WTC11 (cell line): ENCODE measurements at places on chromosomes 4 and X.

DNA sequence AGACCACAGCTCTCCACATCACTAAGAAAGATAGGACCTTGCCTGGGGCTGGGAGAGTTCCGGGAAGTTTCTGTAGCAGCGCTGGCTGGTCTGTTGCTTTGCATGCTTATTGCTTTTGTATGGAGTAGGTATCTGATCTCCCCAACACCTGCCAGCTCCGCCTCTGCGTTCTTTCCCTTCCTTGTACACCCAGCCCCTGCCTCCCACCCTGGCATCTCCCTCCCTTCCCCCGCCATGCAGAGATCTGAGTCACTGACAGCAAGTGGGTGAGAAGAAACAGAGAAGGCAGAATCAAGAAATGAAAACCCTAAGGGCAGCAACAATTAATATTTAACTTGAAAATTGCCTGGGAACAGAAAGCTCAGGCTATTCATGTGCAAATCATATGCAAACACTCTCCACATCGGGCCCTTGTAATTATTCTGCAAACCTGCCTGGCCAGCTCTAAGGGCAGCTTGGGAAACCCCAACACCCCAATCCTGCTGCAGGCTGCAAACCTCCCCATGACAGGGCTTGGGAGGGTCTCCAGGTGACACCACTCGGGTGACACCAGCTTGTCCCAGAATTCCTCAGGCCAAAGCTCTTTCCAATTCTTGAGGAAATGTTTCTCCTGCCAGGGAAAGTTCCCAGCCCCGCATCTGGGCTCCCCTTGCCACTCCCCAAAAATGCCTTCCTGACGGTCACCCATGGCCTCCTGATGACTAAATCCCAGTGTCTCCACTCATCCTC is 257.2 kb downstream of the FBXW7 start:
- H3K4me3 ChIP-seq: peak overlapping the region; percentile 10; the same call in 1 of the 2 replicates
- H3K36me3 ChIP-seq: no peaks in the 10 kb centered on the region
- H3K27me3 ChIP-seq: no peaks in the 10 kb centered on the region
- peaks cover 42% of the 10 kb centered on the region for H3K4me1 ChIP-seq
- peak; percentile 51 for DNase-seq

DNA sequence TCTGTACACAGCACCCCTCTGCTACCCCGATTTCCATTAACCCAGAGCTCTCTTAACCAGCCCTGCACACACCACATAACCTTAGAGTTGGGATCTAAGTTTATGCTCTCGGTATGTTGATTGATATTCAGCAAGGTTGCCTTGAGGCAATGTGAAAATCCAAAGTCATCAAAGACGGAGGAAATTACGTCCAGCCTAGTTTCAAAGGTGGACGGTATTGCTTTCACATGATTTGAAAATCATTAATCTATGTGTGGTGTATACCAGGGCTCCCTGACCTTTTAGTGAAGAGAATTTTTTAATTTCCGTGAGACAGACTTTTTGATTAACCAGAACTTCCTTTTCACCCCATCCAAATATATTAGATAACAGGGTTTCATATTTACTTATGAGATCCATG is 272.5 kb upstream of the LCORL start:
- no peaks in the 10 kb centered on the region for H3K36me3 ChIP-seq
- H3K4me1 ChIP-seq: peaks cover 6% of the 10 kb centered on the region; the same call in 1 of the 2 replicates
- DNase-seq: no peak

- no peaks in the 10 kb centered on the region for H3K36me3 ChIP-seq
- H3K27me3 ChIP-seq: no peaks in the 10 kb centered on the region
- no peak overlapping the region for H3K4me3 ChIP-seq
- no peak overlapping the region for H3K27ac ChIP-seq
- peaks cover 12% of the 10 kb centered on the region for H3K4me1 ChIP-seq
These were observed 9.9 kb downstream of the MMRN1 start for GRCh38 chr4:89904524-89904923.

DNA sequence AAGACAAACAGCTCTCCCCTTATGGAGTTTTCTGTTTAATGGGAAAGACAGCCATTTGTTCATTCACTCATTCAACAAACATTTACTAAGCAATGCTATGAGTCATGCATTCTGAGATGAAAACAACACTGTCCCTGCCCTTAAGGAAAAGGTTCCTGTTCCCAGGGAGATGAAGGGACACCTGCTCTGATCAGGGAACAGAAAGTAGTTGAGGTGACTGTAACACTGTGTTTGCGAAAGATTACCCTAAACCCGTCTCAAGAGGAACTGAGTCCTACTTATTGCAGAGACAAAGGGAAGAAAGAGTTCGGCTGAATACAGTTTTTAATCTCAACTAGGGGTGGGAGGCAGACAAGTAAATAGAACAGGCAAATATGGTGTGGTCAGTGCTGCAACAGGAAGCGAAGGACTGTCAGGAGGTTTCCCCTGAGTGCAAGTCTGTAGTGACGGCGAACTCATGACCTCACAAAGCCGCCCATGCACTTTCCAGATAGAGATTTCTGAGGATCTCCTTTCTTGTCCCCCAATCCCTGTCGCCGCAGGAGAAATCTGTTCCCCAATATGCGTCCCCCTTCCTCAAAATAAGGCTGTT is 712 bp downstream of the STX18 start:
- H3K4me3 ChIP-seq: peak overlapping the region; percentile 98
- H3K36me3 ChIP-seq: peaks cover 13% of the 10 kb centered on the region
- H3K4me1 ChIP-seq: peaks cover 23% of the 10 kb centered on the region

- H3K27me3 ChIP-seq: no peaks in the 10 kb centered on the region
- no peaks in the 10 kb centered on the region for H3K36me3 ChIP-seq
- H3K4me3 ChIP-seq: no peak overlapping the region
- peaks cover 5% of the 10 kb centered on the region for H3K4me1 ChIP-seq
These were observed 340.3 kb upstream of the GRID2 start for GRCh38 chr4:91963486-91963885.

DNA sequence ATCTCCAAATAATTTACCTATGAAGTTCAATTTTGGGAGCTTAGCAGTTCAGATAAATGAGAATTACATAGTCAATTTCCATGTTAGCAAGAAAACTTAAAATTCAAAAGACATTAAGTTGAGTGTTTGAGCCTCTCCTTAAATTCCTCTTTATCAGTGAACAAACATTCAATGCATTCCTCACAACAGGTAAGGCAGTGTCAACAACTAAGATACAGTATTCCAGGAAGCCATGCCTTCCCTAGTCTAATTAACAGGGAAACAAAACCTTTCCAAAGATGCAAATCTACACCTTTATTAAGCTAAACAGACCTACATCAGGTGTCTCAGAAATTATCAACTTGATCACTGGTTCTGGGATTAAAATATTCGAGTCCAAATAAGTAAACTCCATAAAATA is 3.7 kb downstream of the SH3RF1 start:
- peak overlapping the region; percentile 10; the same call in 1 of the 2 replicates for H3K4me3 ChIP-seq
- H3K4me1 ChIP-seq: peaks cover 40% of the 10 kb centered on the region
- peaks cover 7% of the 10 kb centered on the region for H3K27me3 ChIP-seq
- peaks cover 25% of the 10 kb centered on the region for H3K36me3 ChIP-seq
- peak overlapping the region; percentile 87 for H3K27ac ChIP-seq
- no peak for DNase-seq

GRCh38 chr4:182724414-182724813 is 192.8 kb downstream of the DCTD start:
- peaks cover 6% of the 10 kb centered on the region; the same call in 1 of the 2 replicates for H3K4me1 ChIP-seq
- no peak overlapping the region for H3K27ac ChIP-seq
- no peaks in the 10 kb centered on the region for H3K36me3 ChIP-seq
- no peak for DNase-seq
- H3K4me3 ChIP-seq: no peak overlapping the region

DNA sequence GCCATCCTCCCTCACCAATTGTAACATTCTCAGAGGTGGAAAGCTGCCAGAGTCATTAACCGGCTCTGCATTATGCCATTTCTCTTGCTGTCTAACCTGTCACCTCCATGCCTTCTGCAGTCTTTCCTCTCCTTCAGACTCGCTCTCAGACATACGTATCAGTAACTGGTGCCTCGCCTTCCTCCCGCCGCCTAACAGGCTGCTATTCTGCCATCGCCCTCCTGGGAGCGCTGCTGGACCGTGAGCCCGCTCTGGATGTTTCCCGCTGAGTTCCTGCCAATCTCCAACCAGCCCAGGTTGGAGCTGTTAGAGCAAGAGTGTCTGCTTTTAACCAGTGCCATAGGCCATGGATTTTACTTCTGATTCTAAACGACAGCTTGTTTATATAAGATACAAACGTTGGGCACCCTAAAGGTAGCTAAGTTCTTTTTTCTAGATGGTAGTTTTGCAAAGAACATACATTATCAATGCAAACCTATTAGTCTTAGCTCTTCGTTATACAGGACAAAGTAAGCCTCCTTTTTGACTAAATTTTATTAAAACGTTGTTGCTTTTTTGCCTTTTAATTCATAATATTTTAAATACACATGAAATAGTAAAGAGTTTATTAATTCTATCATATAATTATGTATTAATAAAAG is 59.5 kb upstream of the NEIL3 start:
- no peaks in the 10 kb centered on the region for H3K27me3 ChIP-seq
- no peak overlapping the region; the same call in 1 of the 2 replicates for H3K27ac ChIP-seq
- H3K36me3 ChIP-seq: no peaks in the 10 kb centered on the region
- DNase-seq: peak; percentile 79
- no peak overlapping the region for H3K4me3 ChIP-seq

DNA sequence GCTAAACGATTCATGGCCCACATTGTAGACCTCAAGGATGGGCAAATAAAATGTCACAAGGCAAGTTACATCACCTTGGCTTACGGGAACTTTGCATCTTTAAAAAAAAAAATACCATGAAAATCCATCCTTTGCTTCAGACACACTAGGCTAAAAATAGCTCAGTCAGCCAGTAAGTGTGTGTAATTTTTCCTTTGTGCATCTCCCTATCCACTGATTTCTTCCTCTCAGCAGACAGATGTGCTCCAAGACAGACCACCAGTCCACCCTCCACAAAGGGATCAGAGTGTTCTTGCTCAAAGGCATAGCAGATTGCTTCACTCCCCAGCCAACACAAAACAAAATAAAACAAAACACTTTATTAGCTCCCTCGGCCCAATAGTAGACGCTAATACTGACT is 14.6 kb downstream of the LDB2 start:
- DNase-seq: no peak
- H3K27ac ChIP-seq: no peak overlapping the region
- H3K27me3 ChIP-seq: no peaks in the 10 kb centered on the region

DNA sequence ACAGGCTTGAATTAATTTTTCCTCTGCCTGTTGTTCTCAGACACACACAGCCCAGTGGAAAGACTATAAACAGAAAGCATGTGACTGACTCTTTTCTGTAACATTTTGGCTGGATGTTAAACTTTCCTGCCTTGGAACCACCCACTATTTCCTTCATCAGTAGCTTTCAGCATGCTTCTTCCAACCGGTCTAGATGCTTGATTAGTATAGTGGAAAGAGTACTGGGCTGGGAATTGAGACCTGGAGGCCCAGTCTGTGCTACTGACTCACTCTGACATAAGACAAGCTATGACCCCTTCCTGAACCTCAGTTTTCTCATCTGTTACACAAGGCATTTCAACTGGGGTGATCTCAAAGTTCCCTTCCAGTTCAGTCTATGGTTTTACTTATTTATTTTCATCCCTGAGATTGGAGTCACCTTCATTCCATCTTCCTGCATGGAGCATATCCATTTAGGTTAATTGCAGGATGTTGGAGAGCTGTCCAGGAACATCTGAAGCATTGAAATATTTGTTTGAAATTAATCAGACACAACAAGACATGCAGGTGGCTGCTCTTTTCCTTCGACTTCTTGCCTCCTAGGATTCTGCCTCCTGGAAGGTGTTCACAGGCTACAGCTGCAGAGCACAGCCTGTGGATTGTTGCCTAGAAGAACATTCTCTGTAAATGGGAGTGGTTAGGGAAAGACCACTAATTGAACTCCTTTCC is 173.4 kb downstream of the RTL9 start:
- H3K27ac ChIP-seq: no peak overlapping the region
- H3K4me3 ChIP-seq: no peak overlapping the region
- no peak for DNase-seq
- no peaks in the 10 kb centered on the region for H3K36me3 ChIP-seq
- 0 out of 2 replicates have a peak, but pooled peaks cover 2% of the 10 kb centered on the region for H3K4me1 ChIP-seq
- peaks cover 3% of the 10 kb centered on the region; the same call in 1 of the 2 replicates for H3K27me3 ChIP-seq

GRCh38 chr4:141932490-141932889 is 296.1 kb downstream of the IL15 start:
- peaks cover 15% of the 10 kb centered on the region for H3K36me3 ChIP-seq
- no peaks in the 10 kb centered on the region for H3K27me3 ChIP-seq
- H3K27ac ChIP-seq: no peak overlapping the region
- no peaks in the 10 kb centered on the region for H3K4me1 ChIP-seq
- no peak for DNase-seq

DNA sequence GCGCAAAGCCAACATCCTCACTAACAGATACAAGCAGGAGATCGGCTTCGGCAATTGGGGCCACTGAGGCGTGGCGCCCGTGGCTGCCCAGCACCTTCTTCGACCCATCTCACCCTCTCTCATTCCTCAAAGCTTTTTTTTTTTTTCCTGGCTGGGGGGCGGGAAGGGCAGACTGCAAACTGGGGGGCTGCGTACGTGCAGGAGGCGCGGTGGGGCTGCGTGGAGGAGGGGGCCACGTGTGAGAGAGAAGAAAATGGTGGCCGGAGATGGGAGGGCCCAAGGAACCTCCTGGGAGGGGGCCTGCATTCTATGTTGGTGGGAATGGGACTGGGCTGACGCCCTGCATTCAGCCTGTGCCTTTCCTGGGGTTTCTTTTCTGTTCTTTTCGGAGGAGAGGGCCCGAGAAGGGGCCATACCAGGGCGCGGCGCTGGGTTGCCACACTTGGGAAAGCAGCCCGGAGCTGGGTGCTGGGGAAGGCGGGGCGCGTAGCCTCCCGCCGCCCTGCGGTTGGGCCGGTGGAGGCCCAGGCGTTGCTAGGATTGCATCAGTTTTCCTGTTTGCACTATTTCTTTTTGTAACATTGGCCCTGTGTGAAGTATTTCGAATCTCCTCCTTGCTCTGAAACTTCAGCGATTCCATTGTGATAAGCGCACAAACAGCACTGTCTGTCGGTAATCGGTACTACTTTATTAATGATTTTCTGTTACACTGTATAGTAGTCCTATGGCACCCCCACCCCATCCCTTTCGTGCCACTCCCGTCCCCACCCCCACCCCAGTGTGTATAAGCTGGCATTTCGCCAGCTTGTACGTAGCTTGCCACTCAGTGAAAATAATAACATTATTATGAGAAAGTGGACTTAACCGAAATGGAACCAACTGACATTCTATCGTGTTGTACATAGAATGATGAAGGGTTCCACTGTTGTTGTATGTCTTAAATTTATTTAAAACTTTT is 4.5 kb downstream of the MID1IP1 start:
- H3K4me3 ChIP-seq: peak overlapping the region; percentile 98
- peak; percentile 25 for DNase-seq
- peak overlapping the region; percentile 85 for H3K27ac ChIP-seq
- peaks cover 33% of the 10 kb centered on the region for H3K36me3 ChIP-seq
- no peaks in the 10 kb centered on the region for H3K27me3 ChIP-seq
- H3K4me1 ChIP-seq: peaks cover 33% of the 10 kb centered on the region

- peaks cover 60% of the 10 kb centered on the region for H3K27me3 ChIP-seq
- peak; percentile 30 for DNase-seq
- no peak overlapping the region for H3K27ac ChIP-seq
- no peaks in the 10 kb centered on the region for H3K36me3 ChIP-seq
These were observed 586 bp upstream of the NSG1 start for GRCh38 chr4:4386296-4386735.

DNA sequence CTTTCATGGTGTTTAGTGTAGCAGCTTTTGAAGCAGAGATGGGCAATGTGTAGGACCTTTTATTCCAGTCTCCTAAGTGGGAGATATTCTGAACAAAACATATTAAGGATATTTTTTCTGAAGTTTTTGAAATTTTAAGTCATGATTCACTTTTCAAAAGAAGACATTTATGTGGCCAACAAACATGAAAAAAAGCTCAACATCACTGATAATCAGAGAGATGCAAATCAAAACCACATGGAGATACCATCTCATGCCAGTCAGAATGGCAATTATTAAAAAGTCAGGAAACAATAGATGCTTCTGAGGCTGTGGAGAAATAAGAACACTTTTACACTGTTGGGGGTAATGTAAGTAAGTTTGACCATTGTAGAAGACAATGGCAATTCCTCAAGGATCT is 76.0 kb downstream of the FAT4 start:
- H3K27ac ChIP-seq: no peak overlapping the region
- H3K36me3 ChIP-seq: peaks cover 7% of the 10 kb centered on the region
- no peaks in the 10 kb centered on the region for H3K27me3 ChIP-seq
- DNase-seq: no peak
- H3K4me3 ChIP-seq: no peak overlapping the region
